ENCODE measurements at places on chromosomes 6 and 20.

DNA sequence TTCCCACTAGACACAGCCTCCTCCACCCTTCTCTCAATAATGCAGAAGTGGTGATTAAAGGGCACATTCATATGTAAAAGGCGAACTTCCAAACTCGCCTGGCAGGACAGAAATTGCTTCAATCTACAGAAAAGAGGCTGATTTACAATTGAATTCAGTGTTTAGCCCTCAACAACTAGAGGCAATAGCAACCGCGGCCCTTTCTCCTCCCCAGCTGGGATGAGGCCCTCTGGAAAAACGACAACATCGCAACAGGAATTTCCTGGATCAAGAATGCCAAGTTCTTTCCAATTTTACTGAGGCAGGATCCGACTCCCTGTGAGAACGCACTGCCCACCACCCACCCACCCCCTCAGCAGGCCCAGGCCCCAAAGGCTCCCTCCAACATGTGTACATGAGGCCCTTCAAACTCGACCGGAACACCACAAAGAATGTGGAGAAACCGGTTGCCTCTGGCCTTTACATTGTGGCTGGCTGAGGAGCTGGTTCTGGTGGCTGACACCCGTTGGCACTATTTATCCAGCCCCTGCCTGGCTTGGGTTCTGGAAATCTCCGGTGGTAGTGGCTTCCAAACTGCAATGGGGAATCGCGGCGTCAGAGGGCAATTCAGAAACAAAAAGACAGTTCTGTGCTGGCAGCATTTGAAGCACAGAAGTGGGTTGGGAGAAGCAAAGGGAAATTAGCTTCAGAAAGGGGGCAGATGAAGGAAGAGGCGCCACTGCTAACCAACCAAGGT, 36.8 kb downstream of the ZMYND8 start:
- no peak for DNase-seq

DNA sequence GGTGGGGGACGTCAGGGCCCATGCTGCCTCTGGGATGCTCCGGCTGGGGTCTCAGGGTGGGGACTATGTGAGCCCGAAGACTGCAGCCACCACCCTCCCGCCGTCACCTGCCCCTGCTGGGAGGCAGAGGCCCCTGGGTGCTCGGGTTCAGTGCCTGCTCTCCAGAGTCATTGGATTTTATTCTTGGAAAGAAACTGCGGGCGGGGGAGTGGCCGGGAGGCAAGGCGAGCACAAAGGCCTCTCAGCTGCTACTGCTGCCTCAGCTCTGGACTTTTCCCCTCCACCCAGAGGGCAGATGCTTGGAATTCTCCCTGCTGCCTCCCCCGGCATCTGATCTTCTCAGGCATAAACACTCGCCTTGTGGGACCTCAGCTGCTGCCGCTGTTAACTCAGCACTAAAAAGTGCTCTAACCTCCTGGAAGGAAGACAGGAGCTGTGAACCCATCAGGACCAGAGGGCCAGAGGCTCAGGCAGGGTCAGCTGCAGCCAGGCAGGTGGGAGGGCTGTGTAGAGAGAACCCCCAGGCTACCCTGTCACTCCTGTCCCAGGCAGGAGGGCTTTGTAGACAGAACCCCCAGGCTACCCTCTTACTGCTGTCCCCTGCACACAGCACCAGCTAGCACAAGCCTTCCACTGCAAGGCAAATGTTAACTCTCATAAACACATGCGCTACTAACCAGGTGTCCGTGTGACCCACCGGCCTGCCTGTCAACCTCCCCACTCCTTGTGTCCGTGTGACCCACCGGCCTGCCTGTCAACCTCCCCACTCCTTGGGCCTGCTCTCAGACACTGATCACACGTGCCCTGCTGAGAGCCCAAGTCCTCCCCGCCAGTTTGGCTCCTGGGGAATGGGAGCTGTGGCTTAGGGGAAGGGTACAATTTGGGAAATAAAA, 9.4 kb upstream of the FRMD1 start:
- no peak for DNase-seq

GRCh38 chr6:35167505-35167904, 26.4 kb upstream of the TCP11 start:
- no peak for DNase-seq

GRCh38 chr6:100266494-100267401, 198.0 kb downstream of the SIM1 start:
- DNase-seq = no peak

DNA sequence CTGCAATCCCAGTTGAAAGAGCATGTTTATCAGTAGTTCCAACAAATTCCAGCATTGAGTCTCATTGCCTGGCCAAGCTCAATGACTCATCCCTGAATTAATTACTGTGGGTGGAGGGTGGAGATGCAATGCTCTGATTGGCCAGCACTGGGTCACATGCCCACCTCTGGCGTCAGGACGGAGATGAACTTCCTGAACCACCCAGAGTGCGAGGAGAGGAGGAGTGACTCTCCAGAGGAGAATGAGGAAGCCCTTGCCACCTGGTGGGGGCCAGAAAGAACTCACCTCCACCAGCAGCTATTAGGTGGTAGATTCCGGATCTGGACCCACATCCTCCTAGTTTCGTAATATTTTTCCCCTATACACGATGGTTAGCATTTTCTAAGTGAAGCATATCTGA, 283.9 kb downstream of the TBC1D7 start:
- DNase-seq = no peak

DNA sequence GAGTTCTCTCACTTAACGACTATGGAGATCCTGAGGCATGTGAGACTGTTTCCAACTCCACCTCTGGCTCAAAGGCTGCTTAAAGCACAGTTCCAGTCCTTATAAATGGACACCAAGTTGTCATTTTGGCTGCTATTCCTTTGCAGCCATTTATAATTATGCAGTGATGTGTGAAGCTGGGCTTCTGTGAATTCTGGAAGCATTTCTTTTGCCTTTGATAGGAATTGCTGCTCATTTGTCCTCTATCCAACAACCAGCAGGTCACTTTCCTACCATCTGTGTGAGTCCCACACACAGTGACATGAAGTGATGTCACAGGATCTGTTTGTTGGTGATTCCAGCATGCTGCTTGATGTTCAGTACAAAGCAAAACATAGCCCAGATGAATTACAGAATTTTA, 28.5 kb upstream of the EFHC1 start:
- no peak for DNase-seq

DNA sequence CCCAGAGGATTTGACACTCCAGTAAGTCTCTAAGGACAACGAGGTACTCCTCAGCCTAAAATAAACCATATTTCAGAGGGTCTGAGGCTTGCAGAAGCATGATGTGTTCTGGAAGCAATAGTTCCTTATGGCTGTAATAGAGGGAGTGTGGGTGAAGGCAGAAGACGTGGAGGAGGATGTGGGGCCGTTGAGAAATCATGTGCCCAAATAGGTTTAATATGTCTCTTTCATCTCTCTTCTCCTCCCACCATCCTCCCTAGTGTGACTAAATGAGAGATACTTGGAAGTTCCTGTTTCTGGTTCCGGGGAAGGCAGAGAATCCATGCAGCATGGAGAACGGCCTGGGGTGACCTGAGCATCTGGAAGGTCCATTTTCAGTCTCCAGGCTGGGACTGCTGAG, 174.0 kb upstream of the RSPO3 start:
- DNase-seq = no peak

DNA sequence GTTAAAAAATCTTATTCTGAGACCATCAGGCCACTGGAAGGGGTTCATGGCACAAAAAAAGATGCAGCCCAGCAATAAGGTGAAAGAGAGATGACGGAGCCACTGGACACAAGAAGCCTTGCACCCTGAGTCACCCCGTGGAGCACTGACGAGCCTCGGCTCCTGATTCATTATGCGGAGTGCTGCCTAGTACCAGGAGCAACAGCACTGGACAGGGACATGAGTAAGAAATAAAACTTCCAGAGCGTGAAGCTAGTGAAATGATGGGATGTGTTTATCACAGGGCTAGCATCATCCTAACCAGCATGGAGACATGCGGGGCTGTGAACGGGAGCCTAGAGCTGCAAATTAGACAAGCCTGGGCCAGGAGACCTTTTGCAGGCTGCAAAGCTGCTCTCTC, 53.3 kb downstream of the RNASET2 start:
- no peak for DNase-seq

DNA sequence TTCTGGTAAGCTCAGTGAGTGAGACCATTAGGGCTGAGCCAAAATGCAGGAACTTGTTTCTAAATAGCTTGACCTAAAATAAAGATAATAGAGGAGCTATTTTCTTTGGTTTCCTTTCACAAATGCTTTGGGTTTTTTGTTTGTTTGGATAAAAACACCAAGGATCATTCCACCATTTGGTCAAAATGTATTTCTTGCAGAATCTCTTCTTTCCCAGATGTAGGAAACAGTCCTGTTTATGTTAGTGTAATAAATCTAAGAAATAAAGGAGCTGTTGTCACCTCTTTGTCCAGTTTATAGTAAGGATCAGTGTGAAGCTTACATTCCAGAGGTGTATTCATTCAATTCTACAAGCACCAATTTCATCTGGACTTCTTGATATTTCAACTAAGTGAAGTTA, 297.8 kb downstream of the GJA1 start:
- DNase-seq = no peak

DNA sequence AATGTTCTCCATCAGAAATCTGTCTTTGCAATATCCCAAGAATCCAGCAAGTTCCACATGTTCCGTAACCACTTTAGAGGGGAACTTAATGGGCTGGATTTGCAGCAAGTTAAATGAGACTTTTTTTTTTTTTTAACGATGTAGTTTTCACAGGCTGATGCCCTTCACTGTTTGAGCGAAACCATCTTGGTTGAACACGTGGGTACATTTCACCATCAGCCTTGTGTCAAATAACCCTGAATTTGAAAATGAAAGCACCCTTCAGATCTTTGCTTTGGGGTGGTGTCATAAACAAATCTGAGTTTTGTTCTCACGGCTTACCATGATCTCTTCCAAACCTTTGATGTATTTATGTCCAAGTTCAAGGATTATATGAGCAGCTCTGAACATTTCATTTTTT, 73.7 kb upstream of the EXOC2 start:
- DNase-seq = no peak

DNA sequence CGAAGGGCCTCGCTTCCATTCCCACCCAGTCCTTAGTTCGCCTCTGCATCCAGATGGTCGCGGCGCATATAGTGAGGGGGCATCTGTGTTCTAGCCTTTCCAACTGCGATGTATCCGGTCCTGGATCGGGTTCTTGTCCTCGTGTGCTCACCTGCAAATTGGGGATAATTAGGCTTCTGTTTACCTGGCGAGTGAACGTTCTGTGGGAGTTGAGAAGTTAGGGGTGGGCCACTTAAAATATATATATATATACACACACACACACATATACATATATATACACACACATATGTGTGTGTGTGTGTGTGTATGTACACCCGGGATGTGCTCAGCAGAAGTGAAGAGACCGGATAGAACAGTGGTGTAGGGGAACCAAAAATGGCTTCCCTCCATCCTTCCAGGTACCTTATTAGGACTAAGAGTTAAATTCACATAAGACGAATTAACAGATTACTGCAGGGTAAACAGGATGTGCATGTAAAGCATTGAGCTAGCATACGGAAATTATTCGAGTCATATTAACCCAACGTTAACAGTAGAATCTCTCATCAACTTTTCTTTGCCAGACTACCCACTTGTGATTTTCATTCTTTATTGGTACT, 537 bp downstream of the CSTF1 start:
- DNase-seq = no peak

GRCh38 chr6:111658462-111659154, 52.9 kb upstream of the TRAF3IP2 start:
- no peak for DNase-seq

DNA sequence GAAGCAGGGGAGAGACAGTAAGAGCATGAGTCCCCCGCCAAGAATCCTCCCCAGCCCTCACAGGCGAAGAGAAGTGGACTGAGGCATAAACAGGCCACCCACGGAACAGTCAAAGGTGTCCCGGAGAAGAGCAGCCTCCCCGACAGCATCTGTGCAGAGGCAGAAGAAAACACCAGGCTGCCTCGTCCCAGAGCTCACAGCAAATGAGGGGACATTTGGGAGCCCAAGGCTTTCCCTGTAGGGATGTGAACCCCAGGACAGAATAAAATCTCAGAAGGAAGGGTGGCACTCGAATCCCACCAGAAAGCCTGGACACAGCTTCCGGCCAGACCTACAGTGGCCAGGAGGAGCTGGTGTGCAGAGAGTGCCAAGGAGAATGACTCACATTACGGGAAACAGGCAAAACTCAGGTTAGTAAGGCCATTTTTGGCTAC, 90.4 kb downstream of the DLL1 start:
- DNase-seq = no peak

- DNase-seq = no peak
Measured at GRCh38 chr6:32189069-32189741, 797 bp downstream of the PBX2 start.

DNA sequence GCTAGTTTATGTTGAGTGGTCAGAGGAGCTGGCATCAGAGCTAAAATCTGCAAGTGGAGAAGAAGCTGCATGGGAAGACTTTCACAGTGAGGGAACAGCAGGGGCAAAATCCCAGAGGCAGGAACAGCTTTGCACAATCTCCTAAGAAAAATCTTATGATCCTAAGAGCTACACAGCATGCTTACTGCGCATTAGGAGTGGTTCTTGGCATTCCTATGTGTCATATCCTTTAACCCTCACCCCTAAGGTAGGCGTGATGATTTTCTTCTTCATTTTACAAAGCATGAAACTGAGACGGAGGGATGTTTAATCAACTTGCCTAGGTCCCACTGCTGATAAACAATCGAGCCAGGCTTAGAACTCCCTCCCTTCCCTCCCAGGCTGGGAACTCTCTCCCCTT, 313.6 kb upstream of the SULF2 start:
- DNase-seq = no peak

GRCh38 chr6:160247457-160247883, 11.2 kb downstream of the SLC22A2 start:
- DNase-seq = no peak

DNA sequence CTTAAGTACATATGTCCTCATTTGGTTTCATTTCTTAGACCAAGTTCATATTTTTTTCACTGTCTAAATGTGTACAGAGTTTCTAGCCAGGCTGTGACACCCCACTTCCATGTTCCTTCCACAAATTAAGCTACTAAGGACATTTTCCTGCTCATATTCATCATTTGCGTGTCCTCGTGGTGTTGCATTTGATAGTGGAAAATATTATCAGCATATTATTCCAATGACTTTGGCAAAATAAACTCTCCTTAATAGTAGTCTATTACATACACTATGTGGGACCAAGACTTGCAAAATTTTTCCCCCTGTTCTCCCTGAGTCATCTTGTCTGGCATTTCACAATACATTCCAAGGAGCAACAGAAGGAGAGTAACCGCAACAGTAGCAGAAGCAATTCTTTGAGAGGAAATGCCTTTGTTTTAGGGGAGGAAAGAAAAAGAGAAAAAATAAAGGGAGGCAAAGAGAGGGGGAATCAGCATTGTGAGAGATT, 599.2 kb downstream of the COL12A1 start:
- DNase-seq = no peak

- DNase-seq = no peak
Measured at GRCh38 chr20:58710481-58711265, 18.1 kb downstream of the NPEPL1 start.

GRCh38 chr6:88982720-88983119, 19.3 kb upstream of the RNGTT start:
- DNase-seq = no peak

GRCh38 chr6:170151321-170151771, 139.5 kb downstream of the DLL1 start:
- no peak for DNase-seq

GRCh38 chr6:90080876-90081481, 186.7 kb downstream of the GJA10 start:
- DNase-seq = peak; percentile 63
